A549 treated with GW870086 at 1 μM for 4 hours (cell line): ENCODE measurements at places on chromosomes 2 and 18. TPM values are rescaled to one million over a fixed set of nuclear protein-coding genes. Genes with fewer than 3 reads are reported as not detected.

PLEKHH2 gene
- 1.3 to 2.3 TPM (median 2.0 TPM) in 5 replicates for total RNA-seq

ITPRIPL1 gene
- total RNA-seq = not detected in 5 replicates

NCKAP5 gene
- 0.67 to 1.2 TPM (median 0.81 TPM) in 5 replicates for total RNA-seq

NEURL3 gene
- total RNA-seq = 0.41 to 1.4 TPM (median 0.87 TPM) in 5 replicates

CDH7 gene
- total RNA-seq = 0.03 TPM in 1 of 5 replicates, not detected in the others

DYSF gene
- total RNA-seq = 0.50 to 0.97 TPM (median 0.70 TPM) in 5 replicates

MYO3B gene
- total RNA-seq = not detected in 5 replicates

ANKRD30BL gene
- total RNA-seq = not detected in 5 replicates

DNAJC10 gene
- total RNA-seq = 55.2 to 77.8 TPM (median 70.5 TPM) in 5 replicates

FOXD4L1 gene
- 0.24 to 0.56 TPM (median 0.30 TPM) in 5 replicates for total RNA-seq

TLX2 gene
- total RNA-seq = 0.19 to 0.36 TPM (median 0.28 TPM) in 5 replicates

SMYD1 gene
- not detected in 5 replicates for total RNA-seq

CIB4 gene
- 0.40 to 0.50 TPM in 2 of 5 replicates, not detected in the others for total RNA-seq

MROH2A gene
- total RNA-seq = 0.09 to 0.21 TPM (median 0.12 TPM) in 3 of 5 replicates, not detected in the others

EPB41L3 gene
- total RNA-seq = 0.09 to 0.21 TPM (median 0.17 TPM) in 4 of 5 replicates, not detected in the other

RTP5 gene
- total RNA-seq = not detected in 5 replicates
